ENCODE measurements at places on chromosomes 3 and 15. TPM values are rescaled to one million over a fixed set of nuclear protein-coding genes. Genes with fewer than 3 reads are reported as not detected.

DNA sequence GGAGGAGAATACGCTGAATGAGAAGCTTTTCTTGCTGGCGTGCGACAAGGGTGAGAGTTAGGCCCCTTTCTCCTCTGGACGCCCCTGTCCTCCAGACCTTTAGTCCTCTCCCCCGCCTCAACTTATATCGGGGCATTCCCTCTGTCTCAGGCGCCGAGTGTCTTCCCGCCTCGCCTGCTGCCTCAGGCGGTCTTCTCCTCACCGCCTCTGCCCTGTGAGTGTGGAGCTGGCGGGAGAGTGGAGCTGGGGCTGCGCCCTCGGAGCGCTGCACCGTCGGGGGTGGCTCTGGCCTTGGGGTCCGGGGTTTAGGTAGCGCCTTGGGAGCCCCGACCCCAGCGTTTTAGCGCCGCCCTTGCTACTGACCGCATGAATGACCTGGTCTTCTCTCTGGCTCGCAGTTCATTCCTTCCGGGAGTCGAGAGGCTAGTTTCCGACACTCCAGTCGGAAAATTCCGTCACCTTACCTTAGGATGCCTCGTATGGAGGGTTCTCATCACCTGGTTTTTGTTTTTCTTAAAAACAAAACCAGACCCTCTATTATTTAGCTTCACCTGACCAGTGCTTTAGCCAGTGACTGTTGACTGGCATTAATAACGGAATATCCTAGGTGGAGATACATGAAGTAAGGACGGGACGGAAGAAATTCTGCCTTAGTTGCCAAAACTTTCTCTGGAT lies 985 bp downstream of the TRPC1 start:
- no peak for DNase-seq

- no peak for DNase-seq
Measured at GRCh38 chr3:192700885-192701284, 26.5 kb downstream of the FGF12 start.

- peak; percentile 49 for DNase-seq
Measured at GRCh38 chr15:56869573-56869972, 48.9 kb upstream of the TCF12 start.

GRCh38 chr15:79341396-79341795 lies 30.5 kb downstream of the TMED3 start:
- DNase-seq = no peak

Gene GSK3B
- total RNA-seq = 38.3 TPM

Gene AADACL2
- not detected for total RNA-seq

Gene SPINT1
- total RNA-seq = 2.9 TPM

Data from activated CD4-positive, alpha-beta T cell treated with anti-CD3 and anti-CD28 coated beads, Interleukin-2, amount 10 ng/mL, durations not matched to agents 7 days and 5 days (primary cell).